ENCODE measurements at places on chromosomes 7 and 10.
A peak's percentile ranks its signal among the peaks of the same experiment; 100 is the strongest.

DNA sequence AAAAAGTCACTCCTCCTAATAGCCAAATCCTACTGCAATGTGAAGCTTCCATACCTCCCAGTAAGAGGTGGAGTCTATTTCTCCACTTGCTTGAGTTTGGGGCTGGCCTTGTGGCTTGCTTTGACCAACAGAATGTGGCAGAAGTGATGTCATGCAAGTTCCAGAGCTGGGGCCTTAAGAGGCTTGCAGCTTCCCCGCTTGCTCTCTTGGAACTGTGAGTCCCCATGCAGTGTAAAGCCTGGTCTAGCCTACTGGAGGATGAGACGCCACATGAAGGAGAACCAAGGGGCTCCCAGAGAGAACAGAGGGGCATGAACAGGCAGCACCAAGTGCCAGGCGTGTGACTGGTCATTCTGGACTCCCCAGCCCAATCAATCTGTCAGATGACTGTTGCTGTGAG lies 58.6 kb upstream of the OPALIN start:
- no peak for DNase-seq

DNA sequence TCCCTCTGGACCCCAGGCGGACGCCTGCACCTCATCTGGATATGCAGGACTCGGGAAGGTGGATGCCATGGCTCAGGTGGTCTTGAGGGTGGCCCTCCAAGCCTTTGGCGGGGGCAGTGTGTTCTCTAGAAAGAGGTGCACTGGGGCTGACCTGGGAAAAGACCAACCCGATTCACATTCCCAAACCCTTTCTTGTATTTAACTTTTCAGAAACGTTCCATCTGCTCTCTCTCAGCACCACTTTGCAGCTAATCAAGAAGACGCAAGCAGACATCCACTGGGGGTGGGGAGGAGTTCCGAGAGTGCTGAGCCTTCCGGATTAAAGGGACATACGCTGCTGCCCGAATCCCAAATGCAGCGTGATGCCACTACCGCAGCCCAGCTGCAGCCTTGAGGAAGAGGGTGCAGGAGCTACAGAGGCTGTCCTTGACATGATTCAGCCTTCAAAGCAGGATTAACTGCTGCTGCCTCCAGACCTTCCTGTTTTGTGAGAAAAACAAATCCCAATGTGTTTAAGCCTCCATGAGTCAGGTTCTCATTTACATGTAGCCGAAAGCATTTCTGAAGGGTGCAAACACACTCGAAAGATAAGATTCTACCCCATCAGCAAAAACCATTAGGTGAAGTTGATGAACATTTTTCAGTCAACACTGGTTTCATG lies 39.9 kb downstream of the RBM17 start:
- DNase-seq, result no peak

DNA sequence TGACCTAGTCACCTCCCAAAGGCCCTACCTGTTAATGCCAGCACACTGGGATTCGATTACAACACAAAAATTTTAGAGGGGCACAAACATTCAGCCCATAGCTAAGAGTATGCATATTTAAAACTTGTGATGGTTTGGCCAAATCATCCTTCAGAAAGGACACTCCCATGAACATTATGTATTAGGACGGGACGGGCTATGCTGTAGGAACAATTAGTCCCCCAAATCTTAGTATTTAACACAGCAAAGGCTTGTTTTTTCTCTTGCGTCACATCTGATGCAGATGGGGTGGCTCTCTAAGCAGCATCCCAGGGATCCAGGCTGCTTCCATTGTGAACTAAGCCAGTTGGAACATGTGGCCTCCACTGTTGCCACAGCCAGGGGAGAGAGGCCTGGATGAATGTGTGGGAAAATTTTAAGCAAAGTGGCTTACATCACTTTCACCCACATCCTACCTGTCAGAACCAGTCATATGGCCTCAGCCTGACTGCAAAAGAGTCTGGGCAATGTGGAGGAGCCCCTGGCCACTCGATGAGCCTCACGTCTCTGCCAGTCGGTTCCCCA lies 26.6 kb downstream of the CHST3 start:
- DNase-seq, result no peak

DNA sequence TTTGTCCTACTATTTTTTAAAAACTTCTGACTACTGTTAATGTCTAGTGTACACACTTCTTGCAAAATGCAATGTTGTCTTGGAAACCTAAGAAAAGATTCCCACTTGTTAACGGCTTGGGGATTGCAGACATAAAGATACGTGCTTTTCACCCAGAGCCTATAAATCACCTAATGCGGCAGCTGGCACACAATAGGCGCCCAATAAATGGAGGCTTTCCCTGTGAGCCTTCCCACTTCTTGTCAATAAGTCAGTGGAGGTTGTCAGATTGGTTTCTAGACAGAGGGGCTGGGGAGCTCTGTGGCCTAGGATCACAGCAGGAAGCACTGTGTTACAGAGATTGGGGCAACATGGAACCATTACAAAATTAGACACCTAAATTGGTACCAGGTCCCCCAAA lies 74.7 kb downstream of the VSTM4 start:
- DNase-seq, result no peak

DNA sequence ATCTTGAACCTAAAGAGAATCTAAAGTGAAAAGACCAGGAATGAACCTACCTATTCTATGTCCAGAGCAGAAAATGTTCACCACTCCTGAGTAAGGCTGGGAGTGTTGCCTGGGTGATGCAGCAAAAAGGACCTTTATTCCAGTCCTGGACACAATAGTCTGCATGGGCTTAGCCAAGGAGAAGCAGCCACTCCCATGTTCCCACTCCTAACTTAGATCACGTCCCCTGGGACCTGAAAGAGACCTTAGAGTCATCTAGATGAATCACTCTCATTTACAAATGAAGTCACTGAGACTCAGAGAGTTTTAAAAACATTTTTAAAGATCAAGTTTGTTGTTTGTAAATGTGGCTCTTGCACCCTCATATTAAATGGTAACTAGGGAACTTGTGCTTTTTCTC lies 763.4 kb downstream of the KCNMA1 start:
- DNase-seq, result no peak

- DNase-seq, result no peak
Measured at GRCh38 chr10:47184273-47184672, 115.7 kb upstream of the GDF10 start.

- peak; percentile 66 for DNase-seq
Measured at GRCh38 chr10:21534604-21535493, 817 bp downstream of the MLLT10 start.

DNA sequence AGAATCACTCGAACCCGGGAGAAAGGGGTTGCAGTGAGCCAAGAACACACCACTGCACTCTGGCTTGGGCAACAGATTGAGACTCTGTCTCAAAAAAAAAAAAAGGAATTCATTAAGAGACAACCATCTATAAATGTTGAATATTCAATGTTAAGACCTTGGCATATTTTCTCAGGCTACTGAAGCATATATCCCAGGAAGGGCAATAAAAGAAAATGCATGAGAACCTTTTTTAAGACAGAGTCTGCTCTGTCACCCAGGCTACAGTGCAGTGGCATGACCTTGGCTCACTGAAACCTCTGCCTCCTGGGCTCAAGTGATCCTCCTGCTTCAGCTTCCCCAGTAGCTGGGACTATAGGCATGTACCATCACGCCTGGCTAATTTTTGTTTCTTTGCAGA lies 165.0 kb downstream of the JMJD1C start:
- DNase-seq, result no peak

DNA sequence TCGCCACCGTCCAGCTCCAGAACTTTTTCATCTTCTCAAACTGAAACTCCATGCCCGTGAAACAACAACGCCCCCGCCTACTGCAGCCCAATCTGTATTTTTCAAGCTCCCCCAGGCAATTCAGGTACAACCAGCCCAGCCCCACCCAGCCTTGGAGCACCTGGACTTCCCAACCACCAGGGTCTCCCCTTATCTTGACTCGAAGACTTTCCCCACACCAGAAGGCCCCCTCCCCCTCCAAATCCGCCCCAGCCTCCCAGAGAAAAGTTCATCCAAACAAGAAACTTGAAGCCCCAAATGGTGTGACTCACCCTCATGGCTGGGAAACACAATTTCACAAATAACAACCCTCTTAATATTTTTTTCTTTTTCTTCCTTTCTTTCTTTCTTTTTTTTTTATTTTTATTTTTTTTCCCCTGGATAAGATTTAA lies 10.6 kb downstream of the ZCCHC24 start:
- DNase-seq, result no peak

GRCh38 chr7:152173372-152174070 lies 148.0 kb downstream of the GALNT11 start:
- no peak for DNase-seq

DNA sequence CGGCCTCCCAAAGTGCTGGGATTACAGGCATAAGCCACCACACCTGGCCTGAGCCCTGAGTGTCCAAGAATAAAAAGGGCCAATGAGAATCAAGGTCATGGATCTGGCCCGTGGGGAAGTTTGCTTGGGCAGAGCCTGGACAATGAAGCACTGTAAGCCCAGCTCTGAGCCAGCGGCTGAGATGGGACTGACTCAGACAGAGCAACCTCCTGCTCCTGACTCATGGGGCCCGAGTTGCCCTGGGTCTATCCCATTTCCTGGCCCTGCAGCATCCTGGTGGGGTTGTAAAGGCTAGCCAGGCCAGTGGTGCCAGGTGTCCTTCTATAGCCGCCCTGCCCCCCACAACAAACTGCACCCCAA lies 5.2 kb upstream of the MYH16 start:
- no peak for DNase-seq

- DNase-seq, result no peak
Measured at GRCh38 chr7:2810682-2811415, 33.3 kb downstream of the GNA12 start.

DNA sequence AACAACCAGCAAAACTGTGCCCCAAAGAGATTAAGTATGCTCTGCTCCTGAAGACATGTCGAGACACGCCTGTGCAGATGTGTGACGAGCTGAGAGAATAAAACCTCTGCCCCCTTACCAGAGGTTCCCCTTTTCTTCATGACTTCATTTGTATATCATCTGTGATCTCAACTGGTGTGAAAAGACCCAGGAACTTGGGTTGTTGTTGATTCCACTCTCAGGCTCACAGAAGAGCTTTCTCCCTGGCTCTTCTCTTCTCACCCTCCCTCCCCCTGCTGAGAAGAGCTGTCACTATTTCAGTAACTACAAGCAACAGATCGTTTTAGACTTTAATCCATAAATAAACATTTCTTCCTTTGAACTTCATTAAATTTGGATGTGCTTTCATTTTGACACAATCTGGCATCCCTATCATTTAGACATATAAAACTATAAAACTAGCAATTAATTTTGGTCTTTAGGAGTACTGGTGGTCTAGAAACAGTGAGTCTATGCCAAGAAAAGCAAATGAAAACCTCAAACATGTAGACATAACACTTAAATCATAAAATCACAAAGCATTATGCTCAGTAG lies 179.3 kb upstream of the FZD8 start:
- no peak for DNase-seq

DNA sequence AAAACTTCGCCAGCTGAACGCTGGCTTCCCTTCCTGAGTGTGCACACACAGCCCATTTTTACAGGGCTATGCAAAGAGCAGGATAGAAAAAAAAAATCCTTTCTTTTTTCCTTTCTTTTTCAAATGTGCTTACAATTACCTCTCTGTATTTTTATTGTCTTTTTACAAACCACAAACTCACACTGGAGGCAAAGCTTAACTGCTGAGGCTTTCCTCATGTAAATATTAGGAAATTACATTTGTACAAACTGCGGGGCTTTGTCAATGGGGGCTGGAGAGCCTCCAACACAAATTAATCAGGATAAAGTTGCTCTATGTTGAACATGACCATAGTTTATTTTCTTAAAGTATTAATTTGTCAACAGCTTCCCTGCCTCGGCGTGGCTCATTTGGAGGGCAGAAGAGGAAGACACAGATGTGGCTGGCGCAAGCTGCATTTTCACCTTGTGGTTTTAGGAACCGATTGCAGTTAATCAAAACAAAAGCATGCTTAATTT lies 411.7 kb upstream of the MKI67 start:
- no peak for DNase-seq

DNA sequence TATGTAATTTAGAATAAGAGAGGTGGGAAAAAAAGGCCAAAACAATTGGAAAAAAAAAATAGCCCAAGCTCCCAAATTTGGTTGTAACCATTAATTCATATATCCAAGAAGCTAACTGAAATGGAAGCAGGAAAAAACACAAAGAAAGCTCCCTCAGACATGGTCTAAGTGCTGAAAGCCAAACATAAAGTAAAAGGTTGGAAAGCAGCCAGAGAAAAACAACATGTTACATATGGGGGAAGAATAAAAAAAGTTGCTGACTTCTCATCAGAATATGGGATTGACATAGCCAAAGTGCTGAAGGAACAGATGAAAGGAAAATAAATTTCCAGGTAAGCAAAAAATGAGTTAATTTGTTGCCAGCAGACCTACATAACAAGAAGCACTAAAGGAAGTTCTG lies 40.3 kb downstream of the PDZD8 start:
- DNase-seq, result no peak

GRCh38 chr10:96588616-96589419 lies 2.0 kb upstream of the TM9SF3 start:
- DNase-seq, result no peak

DNA sequence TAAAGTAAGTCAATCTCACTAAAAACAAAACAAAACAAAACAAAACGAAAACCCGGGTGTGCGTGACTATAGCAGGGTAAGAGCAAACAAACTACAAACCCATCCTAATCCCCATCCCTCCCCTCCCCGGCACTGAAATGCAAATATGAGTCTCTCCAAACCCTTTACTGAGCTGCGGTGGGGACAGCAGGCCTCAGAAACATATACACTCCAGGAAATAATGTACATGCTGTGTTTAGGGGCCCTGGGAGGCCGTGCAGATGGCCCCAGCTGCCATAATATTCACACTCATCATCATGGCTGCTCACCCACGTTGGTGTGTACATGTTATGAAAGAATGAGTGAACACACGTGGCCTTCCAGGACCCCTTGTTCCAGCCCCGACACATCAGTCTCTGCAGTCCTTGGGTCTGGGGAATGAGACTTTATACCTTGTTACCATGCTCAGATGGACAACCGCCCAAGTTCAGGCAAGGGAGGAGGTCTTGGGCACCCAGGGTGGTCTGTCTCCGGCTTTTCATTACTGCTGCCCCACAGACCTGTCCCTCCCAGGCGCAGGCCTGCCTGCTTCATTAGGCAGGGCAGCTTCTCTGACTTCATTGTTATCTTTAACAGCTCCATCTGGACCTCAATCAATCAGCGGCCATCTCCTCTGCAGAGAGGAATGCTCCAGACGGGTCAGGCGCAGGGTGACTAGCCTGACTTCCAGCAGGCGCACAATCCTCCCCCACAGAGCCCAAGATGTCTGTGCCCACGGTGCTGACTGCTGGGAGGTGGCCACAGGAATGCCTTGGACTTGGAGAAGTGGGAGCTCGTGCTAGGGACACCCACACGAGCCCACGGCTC lies 20.6 kb downstream of the HSPA12A start:
- DNase-seq, result no peak

DNA sequence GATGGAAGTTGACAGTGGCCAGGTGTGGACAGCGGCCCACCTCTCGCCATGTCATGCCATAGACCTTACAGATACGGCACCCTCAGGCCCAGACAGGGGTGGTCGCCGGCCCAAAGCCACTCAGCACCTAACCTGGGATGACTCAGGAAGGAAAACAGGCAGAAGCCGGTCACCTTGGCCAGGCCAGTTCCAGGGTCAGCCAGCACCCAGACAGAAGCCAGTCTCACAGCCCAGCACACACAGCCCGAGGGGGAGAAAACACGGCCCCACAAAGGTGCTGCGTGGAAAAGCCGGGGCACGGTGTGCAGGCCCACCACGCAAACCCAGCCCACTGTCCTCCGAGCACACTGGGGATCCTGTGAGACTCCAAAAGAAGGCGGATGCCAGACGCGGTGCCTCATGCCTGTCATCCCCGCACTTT lies 95.2 kb upstream of the DNAAF5 start:
- DNase-seq, result no peak
